Renal pelvis (tissue), 12 donors: ENCODE measurements at places on chromosomes 3 and 15.

- no peak for DNase-seq
Measured at GRCh38 chr3:183576487-183577107, 21.1 kb upstream of the KLHL6 start.

GRCh38 chr15:45634432-45635190 is at the start of gene SQOR:
TSS of gene SQOR (plus strand) at chr15:45635029. CDS start at chr15:45658924, 23,895 bp downstream.
- peak; percentile 59 for DNase-seq

- peak; percentile 89 for DNase-seq
Measured at GRCh38 chr3:138329127-138329983, at the start of gene NME9. TSS of gene NME9 (minus strand) at chr3:138329851. CDS start at chr3:138329335, 516 bp downstream.

DNA sequence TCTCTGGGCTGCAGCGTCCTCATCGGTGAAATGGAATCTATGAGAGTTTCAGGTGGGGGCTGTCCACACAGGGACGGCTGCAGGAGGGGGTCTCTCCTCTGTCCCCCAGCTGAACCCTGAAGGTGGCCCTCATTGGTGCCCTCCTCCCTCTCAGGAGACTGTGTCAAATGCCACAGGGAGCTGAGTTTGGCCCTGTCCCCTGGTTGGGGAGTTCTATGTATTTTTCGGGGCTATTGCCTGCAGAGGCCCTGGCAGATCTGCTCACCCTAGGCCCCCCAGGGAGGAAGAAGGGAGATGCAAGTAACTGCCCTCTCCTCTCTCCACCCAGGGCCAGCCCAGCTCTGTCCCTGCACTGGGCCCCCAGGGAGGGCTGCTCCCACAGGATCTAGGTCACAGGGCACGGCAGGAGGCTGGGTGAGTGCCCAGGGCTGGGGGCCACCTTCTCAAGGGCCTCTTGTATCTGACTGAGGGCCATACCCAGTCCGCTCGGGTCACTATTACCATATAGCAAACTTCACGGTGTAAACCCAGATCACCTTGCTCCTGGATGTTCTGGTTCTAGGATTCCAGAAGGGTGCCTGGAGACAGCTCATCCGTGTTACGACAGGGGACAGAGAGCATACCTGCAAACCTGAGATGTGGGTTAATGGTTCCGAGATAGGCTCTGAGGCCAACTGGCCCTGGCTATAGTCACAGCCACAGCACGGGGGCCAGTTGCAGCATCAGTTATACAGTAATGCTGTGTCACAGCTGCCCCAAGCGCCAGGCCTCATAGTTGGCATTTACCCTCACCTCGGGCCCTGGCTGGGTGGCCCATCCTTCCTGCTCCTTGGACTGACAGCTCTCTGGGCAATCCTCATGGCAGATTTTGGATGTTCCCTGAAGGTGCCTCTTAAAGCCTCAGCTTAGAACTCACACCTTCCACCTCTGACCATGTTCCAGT is 102.4 kb upstream of the PRR23E start:
- no peak for DNase-seq

DNA sequence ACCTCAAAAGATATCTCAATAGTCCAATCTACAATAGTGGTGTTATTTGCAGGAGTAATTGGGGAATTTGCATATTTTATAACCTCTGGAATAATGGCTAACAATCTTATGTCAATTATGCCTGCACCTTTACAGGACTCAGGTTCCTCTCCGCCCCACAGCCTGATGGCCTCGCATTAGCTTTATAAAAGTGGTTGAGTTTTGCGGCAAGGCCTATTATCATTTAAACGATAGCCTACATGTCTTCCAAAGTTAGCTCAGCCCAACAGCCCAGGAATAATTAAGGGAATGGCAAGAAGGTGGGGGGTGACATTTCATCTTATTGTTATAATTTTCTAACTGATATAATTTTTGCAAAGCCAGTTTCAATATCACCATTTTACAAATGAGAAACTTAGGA is 97.3 kb downstream of the RTP4 start:
- DNase-seq, result no peak

DNA sequence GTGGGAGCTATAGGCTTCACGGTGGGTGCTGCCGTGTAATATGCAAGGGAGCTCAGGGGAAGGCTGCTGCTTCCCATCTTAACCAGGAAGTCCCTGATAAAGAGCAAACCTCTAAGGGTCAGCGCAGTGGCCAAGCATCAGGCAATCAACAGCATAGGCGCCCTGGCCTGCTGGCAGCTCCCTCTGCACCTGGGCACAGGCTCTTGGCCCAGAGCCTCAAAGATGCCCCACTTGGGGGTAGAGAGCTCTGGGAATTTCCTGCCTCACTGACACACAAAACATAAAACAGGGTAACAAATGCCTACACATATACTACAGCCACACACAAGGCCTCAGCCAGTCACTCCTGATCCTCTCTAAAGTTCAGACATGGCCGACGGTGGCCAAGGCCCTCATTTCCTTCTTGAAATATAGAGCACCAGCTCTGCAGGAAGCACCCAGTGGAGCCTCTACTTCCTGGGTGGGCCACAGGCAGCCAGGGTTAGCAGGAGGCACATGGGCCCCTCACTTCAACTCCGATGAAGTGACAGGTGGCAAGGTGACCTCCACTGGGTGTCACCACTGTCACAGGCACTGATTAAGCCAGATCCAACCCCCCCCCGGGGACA is 20.5 kb downstream of the SLC41A3 start:
- DNase-seq, result no peak

DNA sequence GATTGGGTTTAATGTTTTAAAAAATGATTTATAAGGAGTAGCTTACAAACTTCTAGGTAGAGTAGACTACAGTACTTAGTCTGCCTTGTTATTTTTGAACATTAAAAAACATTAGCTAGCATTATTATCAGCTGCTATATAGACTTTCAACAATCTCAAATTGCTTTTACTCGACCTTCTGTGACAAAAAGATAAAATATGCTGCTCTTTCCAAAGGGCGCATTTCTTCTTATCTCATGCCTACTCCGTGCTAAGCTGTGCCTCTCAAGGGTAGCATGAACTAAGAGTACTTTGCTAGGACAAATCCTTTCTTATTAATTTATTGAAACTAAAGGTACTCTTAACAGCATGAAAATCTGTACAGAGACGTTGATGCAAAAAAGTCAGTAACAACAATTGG is 71.3 kb downstream of the SPRED1 start:
- DNase-seq, result no peak

GRCh38 chr15:71337197-71337845 is 222.1 kb downstream of the THSD4 start:
- peak; percentile 69 for DNase-seq

GRCh38 chr3:117454908-117455307 is 745.3 kb downstream of the TUSC7 start:
- DNase-seq, result no peak

- no peak for DNase-seq
Measured at GRCh38 chr3:12191559-12191958, 32.8 kb upstream of the TIMP4 start.
